DMS53 (cell line): ENCODE measurements at places on chromosomes 13 and 19.

- no peak for DNase-seq
Observed at GRCh38 chr13:66661336-66661735, 568.8 kb downstream of the PCDH9 start.

GRCh38 chr13:51500687-51501086 lies 47.9 kb upstream of the INTS6 start:
- no peak for DNase-seq

DNA sequence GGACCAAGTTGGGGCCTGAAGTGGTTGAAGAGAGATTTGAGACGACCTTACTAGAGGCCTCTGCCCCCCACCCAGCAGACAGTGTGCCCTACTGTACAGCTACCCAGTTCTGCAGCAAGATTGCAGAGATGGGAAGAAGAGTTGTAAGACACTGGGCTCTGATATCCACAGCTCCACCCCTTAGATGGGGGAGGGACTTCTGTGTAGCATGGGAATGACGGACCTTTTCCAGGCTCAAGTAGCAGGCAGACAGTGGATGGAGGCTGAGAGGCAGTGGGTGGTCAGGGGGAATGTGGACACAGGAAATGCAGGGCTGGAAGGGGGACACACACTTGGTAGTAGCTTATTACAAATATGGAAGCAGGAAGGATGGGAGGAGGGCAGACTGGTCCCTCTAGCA lies 13.0 kb downstream of the LRFN3 start:
- peak; percentile 40 for DNase-seq

GRCh38 chr13:59891053-59891452 lies 272.7 kb downstream of the DIAPH3 start:
- no peak for DNase-seq

DNA sequence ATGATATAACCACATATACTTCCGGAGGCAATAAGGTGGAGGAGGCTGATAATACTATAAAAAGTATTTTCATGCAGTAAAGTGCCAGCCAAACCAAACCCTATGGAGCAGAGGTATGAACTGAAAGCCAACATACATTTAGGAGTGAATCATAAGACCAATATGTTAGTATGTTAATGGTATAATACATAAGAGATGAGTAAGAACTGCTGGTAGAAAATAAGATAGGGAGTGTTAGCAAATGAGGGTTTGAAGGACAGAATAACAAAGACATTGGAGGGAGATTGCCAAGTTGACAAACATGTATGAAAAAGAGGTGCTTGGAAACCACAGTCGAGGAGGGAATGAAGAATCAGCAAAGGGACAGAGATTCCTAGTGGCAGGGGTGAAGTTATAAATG lies 10.8 kb downstream of the ENOX1 start:
- DNase-seq = no peak
